ENCODE measurements at places on chromosomes 11 and 22. TPM values are rescaled to one million over a fixed set of nuclear protein-coding genes. Genes with fewer than 3 reads are reported as not detected.

MRPL40 gene
- 13.5 TPM for total RNA-seq

DTX4 gene
- total RNA-seq, result 10.4 TPM

OR2AG1 gene
- total RNA-seq, result not detected

OR51D1 gene
- total RNA-seq, result not detected

MYH9 gene
- total RNA-seq, result 294 TPM

ALX4 gene
- total RNA-seq, result not detected

MMP13 gene
- total RNA-seq, result not detected

VWA5A gene
- 18.9 TPM for total RNA-seq

TIMP3 gene
- total RNA-seq, result 149 TPM

RHOD gene
- 19.1 TPM for total RNA-seq

NPAS4 gene
- total RNA-seq, result not detected

TMEM151A gene
- 2.1 TPM for total RNA-seq

HEPHL1 gene
- not detected for total RNA-seq

DENND6B gene
- total RNA-seq, result 7.3 TPM

TRIM48 gene
- total RNA-seq, result not detected

C11orf97 gene
- not detected for total RNA-seq

LMNTD2 gene
- 6.0 TPM for total RNA-seq

VSTM5 gene
- total RNA-seq, result not detected

BIRC2 gene
- 53.2 TPM for total RNA-seq

APOL6 gene
- total RNA-seq, result 7.9 TPM

SMARCB1 gene
- total RNA-seq, result 119 TPM

PANX1 gene
- total RNA-seq, result 14.2 TPM

NNMT gene
- total RNA-seq, result 276 TPM

ISX gene
- total RNA-seq, result not detected

SIAE gene
- 11.9 TPM for total RNA-seq

TANGO2 gene
- total RNA-seq, result 10.5 TPM

GGTLC3 gene
- not detected for total RNA-seq

GTSE1 gene
- total RNA-seq, result not detected

SLC7A4 gene
- total RNA-seq, result 1.8 TPM

C11orf21 gene
- 0.33 TPM for total RNA-seq

ACR gene
- not detected for total RNA-seq

ANKK1 gene
- 1.3 TPM for total RNA-seq

APOC3 gene
- not detected for total RNA-seq

TRIM51 gene
- not detected for total RNA-seq

BAIAP2L2 gene
- total RNA-seq, result 0.66 TPM

PRODH gene
- 11.5 TPM for total RNA-seq

RIC3 gene
- total RNA-seq, result 40.0 TPM

TREH gene
- 2.0 TPM for total RNA-seq

OR10AG1 gene
- not detected for total RNA-seq

TRIM29 gene
- total RNA-seq, result 0.26 TPM

CARS1 gene
- total RNA-seq, result 15.8 TPM

TMEM191C gene
- not detected for total RNA-seq

MS4A6E gene
- not detected for total RNA-seq

OOSP1 gene
- not detected for total RNA-seq

SLC5A4 gene
- 0.26 TPM for total RNA-seq

PACSIN3 gene
- total RNA-seq, result 30.7 TPM

OR2D2 gene
- not detected for total RNA-seq

OR8D1 gene
- not detected for total RNA-seq

RBMXL2 gene
- total RNA-seq, result not detected

HTR3A gene
- 1.0 TPM for total RNA-seq

TMEM45B gene
- 1.8 TPM for total RNA-seq

CNGA4 gene
- not detected for total RNA-seq

PGA4 gene
- total RNA-seq, result not detected

All from body of pancreas (tissue), 4 donors.